ENCODE measurements at places on chromosomes 13 and 19. TPM values are rescaled to one million over a fixed set of nuclear protein-coding genes. Genes with fewer than 3 reads are reported as not detected.

Gene ADGRE2
- total RNA-seq: 5.3 TPM

Gene C19orf85
- total RNA-seq: not detected

Gene CEACAM3
- 0.68 TPM for total RNA-seq

Gene OR4F17
- total RNA-seq: not detected

Gene MEDAG
- 83.8 TPM for total RNA-seq

Gene CALR3
- not detected for total RNA-seq

Gene SYNGR4
- total RNA-seq: not detected

Gene CAMSAP3
- not detected for total RNA-seq

Gene SOX1
- not detected for total RNA-seq

Gene CCDC61
- total RNA-seq: 2.8 TPM

Gene CEACAM18
- total RNA-seq: not detected

Gene ICAM5
- 0.38 TPM for total RNA-seq

Gene OSCAR
- total RNA-seq: 3.3 TPM

Gene ZNF177
- total RNA-seq: 3.4 TPM

Gene TMED1
- total RNA-seq: 10.3 TPM

Gene GIPC3
- 1.0 TPM for total RNA-seq

Gene GFY
- not detected for total RNA-seq

Gene TNNI3
- not detected for total RNA-seq

Gene EFNA2
- total RNA-seq: not detected

Gene PLD3
- 393 TPM for total RNA-seq

Gene POSTN
- total RNA-seq: 69.5 TPM

Gene SWSAP1
- not detected for total RNA-seq

Gene CLEC17A
- not detected for total RNA-seq

Gene C2CD4C
- 0.51 TPM for total RNA-seq

Gene PEG3
- total RNA-seq: 6.2 TPM

Gene BRME1
- total RNA-seq: 3.0 TPM

Gene ZGLP1
- 5.8 TPM for total RNA-seq

Gene ZNF69
- total RNA-seq: 13.3 TPM

Gene URAD
- not detected for total RNA-seq

Gene VSTM1
- not detected for total RNA-seq

Gene CCNA1
- total RNA-seq: 0.38 TPM

Gene CYP2F1
- not detected for total RNA-seq

Gene KIR2DL3
- total RNA-seq: not detected

Gene MCEMP1
- total RNA-seq: 8.5 TPM

Gene BAX
- 21.0 TPM for total RNA-seq
